ENCODE measurements at places on chromosomes 2 and 18.

- no peak for DNase-seq
Measured at GRCh38 chr2:170656669-170657068, 58.5 kb upstream of the SP5 start.

GRCh38 chr2:37417321-37417720, 72.9 kb downstream of the QPCT start:
- DNase-seq = no peak

DNA sequence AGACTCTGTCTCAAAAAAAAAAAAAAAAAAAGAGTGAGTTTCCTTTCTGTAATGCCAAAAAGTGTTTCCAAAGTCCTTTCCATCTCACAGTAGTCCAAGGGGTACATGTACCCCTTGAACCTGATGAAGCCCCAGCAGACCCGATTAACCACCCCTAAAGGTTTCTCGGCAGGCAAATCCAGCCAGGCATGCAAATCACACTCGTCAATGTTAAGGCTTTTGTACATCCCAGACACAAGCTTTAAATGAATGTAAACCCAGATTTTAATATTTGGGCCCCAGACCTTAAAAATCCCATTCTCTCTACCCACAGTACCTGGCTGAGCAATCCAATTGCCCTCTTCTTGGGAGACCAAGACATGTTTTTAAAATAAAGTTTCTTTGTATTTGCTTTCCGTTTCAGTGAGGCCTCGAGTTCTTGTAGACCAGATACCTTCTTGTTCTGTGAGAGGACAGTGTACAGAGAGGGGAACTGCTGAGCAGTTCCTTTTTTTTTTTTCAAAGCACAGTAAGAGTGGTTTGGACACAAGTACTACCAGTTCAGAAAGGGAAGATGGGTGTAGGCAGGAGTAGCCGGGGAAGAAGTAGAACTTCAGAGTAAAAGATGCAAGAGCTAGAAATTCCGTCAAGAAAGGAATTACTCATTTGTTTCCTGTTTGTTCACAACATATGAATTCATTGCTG, at the start of gene NLRC4:
Gene NLRC4, minus strand, starts transcription at position 465 of the 684 bp plus-strand sequence. CDS start 8,111 bp downstream, outside the sequence.
- DNase-seq = peak; percentile 24

DNA sequence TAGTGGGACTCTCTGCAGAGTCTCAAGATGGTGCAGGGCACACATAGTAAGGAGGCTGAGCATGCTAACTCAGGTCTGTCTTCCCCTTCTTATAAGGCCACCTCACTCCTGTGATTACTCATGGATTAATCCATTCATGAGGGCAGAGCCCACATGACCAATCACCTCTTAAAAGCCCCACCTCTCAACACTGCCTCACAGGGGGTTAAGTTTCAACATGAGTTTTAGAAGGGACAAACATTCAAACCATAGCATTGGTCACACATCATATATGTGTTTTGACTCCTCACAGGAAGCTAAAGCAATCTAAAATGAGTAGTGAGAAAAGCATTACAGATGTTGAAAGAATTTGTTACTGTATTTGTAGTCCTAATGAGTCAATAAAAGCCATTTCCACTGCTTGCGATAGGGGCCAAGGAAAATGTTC, 57.5 kb downstream of the DTNA start:
- DNase-seq = no peak

DNA sequence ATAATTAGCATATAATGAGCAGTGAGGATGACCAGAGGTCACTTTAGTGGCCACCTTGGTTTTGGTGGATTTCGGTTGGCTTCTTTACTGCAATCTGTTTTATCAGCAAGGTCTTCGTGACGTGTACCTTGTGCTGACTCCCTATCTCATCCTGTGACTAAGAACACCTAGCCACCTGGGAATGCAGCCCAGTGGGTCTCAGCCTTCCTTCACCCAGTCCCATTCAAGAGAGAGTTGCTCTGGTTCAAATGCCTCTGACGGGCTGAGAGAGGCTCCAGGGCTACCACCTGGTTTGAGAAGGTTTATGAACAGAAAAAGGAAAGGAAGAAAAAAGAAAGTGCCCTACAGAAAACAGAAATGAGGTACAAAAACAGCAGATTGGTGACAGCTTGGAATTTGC, 738.7 kb downstream of the SOCS6 start:
- no peak for DNase-seq

- DNase-seq = no peak
Measured at GRCh38 chr2:147449323-147449991, 395.4 kb upstream of the ACVR2A start.

DNA sequence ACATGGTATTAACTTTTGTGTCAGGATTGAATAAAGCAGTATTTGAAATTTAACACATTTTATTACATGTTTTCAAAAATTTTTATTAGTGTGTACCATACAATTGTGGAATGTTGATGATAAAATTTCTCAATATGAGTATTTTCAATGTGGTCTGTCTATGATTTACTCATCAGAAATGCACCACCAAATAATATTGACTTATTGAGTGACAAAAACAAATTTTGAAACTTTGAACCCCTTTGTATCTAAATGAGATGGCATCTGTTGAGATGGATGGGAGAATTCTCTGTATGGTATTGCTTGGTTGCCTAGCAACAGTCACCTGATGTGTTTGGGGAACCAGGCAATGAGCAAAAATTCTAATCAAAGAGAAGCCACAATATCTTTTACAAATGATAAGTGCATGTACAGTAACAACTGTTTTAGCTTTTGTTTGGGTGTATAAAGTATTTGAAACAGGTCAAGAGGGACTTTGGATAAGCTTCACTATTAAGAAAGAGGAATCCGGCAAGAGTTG, 400.1 kb downstream of the CCDC85A start:
- DNase-seq = no peak

- no peak for DNase-seq
Measured at GRCh38 chr18:61860302-61860701, 32.5 kb downstream of the RNF152 start.

DNA sequence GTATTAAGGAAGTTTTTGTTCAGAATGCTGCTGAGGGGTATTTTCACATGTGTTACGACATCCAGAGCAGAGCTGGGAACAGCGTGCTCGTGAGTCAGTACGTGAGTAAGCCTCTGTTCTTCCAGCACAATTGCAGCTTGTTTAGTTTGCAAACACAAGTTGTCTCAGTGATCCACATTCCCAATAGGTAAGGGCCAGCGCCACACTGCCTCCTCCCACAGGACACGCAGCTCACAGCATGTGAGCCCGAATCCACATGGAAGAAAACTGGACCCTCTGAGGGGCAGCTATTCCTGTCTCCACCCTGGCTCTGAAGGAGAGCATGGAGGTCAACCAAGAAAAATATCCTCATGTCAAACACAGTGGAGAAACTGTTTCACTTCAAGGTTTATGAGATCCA, 173.9 kb upstream of the PID1 start:
- DNase-seq = no peak

DNA sequence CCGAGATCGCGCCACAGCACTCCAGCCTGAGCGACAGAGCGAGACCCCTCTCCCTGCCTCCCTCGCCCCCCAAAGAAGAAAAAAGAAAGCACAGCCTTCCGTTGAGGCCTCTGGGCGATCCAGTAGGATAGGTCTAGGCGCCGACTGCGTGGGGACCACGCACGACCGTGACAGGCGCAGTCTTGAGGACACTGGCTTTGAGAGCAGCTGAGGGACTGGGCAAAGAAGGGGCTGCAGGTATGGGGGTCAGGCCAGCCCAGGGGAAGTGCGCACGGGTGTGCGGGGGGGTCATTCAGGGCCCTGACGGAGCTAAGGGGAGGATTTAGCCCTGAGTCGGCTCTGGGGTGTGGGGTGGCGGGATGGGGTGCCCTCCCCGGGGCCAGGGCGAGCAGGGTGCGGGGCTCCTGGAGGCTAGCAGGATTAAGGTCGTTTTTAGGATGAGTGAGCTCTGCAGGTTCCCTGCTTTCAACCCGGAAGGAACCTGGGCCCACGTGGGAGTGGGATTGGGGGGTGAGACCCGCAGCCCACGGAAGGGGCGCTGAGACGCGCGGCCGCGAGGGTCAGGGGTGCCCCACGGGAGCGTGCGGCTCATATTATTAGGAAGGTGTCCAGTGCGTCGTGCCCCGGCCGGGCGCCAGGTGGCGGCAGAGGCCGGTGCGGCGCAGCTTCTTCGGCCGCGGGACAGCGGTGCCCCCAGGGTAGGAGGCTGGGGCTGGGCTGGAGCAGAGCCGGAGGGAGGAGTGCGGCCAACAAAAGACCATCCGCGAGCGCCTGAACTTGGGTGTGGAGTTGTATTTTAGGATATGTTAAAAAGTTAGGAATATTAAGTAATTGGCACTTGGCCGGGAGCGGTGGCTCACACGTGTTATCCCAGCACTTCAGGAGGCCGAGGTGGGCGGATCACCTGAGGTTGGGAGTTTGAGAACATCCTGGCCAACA, 20.5 kb upstream of the ZNF236 start:
- peak; percentile 85 for DNase-seq

DNA sequence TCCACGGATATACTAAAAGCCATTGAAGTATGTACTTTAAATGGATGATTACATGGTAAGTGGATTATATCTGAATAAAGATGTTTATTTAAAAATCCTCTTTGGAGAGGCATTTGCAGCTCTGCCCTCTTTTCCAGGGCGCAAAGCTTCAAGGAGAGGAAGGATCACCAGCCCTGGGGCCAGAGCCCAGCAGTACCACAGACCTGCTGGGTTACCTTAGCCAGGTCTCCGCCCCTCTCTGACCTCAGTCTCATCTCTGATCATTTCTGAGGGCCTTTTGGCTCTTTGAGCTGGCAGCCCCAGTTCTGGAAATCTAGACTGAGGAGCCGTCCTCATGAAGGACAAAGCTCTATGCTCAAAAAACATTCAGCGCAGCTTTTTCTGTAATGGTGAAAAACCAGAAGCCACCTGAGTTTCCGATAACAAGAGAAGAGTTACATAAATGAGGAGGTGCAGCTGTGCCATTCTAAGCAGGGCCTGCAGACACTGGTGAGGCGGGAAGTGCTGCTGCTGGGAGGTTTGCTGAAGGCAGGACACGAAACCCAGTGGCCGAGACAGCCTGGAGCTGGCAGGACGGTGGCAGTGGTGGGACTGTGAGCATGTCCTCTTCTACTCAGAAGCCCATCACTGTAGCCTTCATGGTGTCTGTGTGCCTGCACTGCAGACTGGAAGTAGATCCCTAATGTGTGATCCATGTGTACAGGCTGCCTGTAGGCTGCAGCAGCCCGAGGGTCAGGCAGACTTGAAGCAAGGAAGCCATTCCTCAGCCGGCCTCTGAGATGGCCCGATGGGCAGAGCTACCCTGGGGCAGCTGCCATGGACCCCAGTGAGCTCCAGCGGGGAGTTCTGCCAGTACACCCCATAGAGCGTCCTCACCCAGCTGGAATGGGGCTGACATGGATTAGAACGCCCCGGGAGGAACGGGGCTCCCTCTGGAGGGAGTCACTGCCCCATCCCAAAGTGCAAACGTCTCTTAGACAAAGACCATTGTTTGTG, 27.7 kb downstream of the ADRA2B start:
- DNase-seq = no peak

DNA sequence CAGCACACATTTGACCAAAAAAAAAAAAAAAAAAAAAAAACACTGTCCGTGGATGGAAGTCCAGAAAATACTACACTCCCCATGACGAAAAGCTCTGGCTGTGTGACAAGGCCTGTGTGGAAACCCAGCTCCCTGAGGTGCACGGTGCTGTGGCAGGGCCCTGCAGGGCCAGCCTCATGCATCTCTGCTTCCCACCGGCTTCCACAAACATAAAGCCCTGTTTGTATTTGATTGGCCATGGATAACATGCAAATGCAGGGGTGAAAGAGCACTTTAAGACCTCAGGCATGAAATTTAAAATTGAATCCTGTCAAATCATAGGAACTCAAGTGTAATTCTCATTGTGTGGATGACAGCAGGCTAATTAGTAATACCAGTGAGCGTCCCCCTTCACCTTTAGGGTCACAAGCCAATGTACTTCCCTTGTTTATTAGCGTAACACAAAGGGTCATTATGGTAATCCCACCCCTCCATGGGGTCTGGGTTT, 757.2 kb downstream of the GALR1 start:
- no peak for DNase-seq

GRCh38 chr18:35457140-35457704, 40.5 kb downstream of the INO80C start:
- no peak for DNase-seq

DNA sequence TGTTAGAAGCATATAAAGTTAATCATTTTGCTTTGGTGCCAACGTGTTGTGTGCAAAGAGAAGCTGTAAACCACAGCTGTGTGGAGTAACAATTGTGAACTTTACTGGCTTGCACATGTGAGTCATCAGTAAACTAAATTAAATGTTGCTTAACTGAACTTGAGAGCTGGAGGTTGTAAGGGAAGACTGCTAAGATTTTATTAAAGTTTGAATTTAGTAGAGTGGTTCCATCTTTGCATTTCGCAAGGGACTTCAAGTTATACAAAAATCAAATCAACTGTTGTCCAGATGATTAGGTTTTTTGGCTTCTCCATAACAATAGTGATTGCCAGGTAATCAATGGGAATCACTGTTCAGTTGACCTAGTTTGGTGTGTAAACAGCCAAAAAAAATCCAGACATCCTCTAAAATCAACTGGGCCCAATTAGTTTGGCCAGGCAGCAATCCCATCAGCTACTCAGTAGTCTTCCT, 247.4 kb downstream of the MYO3B start:
- no peak for DNase-seq

Data from GM12892 (cell line).